ENCODE measurements at places on chromosomes 5 and 9. TPM values are rescaled to one million over a fixed set of nuclear protein-coding genes. Genes with fewer than 3 reads are reported as not detected.

CRHBP gene
- 0.37 TPM for total RNA-seq

ENTPD8 gene
- total RNA-seq: not detected

LSM11 gene
- total RNA-seq: 2.4 TPM

PCDHB4 gene
- total RNA-seq: 1.6 TPM

GRCh38 chr5:56095579-56096102 is 100.9 kb upstream of the IL6ST start:
- no peaks in the 10 kb centered on the region for H3K36me3 ChIP-seq
- no peak overlapping the region for H3K4me3 ChIP-seq
- DNase-seq: no peak
- no peak overlapping the region for H3K27ac ChIP-seq
- peaks cover 7% of the 10 kb centered on the region for H3K4me1 ChIP-seq

DNA sequence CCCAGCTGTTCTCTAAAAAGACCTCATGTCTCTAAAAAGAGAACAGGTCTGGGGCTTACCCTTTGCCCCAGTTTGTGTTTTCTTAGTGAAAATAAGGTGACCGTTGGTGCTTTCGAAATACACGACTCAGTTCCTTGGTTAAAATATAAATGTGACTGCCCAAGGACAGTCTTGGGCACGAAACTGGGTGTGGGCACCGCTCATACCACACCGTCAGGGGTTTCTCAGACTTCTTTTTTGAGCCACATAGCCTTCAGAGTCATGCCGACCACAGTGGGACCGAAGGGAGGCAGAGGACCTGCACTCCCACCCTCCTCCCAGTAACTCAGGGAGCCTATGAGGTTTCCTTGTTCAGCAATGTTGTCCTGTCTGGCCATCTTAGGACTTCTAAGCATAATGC is 6.5 kb downstream of the SNX18 start:
- peak overlapping the region; percentile 53 for H3K27ac ChIP-seq
- H3K36me3 ChIP-seq: no peaks in the 10 kb centered on the region
- no peak for DNase-seq
- H3K27me3 ChIP-seq: no peaks in the 10 kb centered on the region

DNA sequence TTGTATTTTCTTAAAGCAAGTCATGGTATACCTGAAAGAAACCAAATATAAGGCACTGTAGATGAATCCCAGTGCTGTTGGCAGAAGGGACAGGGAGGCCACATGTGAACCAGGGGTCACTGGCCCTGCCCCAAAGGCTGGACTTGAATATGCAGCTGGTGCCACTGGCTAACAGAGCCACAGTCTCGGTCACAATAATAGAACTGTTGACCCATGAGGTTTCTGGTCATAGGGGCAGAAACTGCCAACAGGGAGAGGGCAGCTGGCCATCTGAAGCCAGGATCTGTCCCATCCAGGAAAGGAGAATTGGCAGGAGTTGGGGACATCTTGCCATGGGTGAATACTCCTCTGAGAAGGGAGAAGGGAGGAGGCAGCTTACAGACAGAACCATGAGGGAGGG is 31.9 kb downstream of the PALM2AKAP2 start:
- no peaks in the 10 kb centered on the region for H3K36me3 ChIP-seq
- H3K27me3 ChIP-seq: no peaks in the 10 kb centered on the region
- peaks cover 17% of the 10 kb centered on the region for H3K4me1 ChIP-seq
- H3K4me3 ChIP-seq: no peak overlapping the region
- H3K27ac ChIP-seq: no peak overlapping the region

DNA sequence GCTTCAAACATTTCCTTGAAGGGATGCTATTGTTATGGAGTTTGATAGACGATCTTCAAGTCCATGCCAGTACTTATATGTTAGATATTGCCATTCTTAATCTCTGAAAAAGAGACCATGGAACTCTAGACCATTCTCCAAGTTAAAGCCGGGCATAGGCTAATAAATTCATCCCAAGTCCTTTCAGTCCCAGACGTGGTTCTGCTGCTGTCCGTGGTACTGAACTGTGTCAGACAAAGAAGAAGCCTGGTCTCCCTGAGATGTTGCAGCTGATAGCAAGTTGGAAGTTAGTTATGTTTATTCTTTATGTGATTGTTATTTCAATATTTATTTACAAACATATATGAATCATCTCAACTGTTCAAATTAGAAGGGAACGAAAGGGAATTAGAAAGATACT is 158.7 kb downstream of the NMUR2 start:
- no peaks in the 10 kb centered on the region for H3K27me3 ChIP-seq
- H3K4me3 ChIP-seq: no peak overlapping the region
- no peaks in the 10 kb centered on the region for H3K36me3 ChIP-seq
- H3K27ac ChIP-seq: no peak overlapping the region

Data from right atrium auricular region (tissue), 2 donors.